ENCODE measurements at places on chromosomes 6 and 20.

- DNase-seq: no peak
These were observed 7.3 kb downstream of the PSORS1C2 start for GRCh38 chr6:31131595-31131994.

- DNase-seq: no peak
These were observed 372.1 kb upstream of the HS3ST5 start for GRCh38 chr6:114714836-114715507.

DNA sequence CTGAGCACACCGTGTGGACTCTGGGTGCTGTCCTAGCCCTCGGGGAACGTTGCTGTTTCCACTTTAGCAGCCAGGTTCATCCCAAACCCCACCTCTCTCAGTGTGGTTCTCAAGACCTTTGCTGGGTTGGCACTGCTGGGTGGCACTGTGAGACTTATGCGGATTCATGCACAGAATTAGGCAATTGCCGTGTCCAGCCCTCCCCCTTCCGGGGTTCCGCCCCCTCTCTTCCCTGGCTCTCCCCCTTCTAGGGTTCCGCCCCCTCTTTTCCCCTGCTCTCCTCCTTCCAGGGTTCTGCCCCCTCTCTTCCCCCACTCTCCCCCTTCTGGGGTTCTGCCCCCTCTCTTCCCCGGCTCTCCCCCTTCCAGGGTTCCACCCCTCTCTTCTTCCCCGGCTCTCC lies 39.8 kb upstream of the SLCO4A1 start:
- no peak for DNase-seq

DNA sequence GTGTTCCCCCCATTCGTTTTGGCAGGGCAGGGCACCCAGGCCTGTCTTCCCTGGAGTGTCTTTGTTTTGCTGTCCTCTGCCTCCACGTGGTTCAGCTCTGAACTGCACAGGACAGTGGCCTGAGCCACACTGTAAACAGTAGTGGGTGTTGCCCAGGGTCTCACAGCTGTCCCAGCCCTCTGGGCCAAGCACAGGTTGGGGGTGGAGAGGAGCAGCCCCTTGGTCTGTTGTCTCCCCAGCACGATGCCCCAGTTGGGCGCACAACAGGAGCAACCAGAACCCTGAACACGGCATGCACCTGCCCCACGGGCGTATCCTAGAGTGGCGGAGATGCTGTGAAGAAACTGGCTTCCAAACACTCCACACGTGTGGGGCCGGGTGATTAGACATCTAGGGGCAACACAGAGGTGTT lies 14.4 kb downstream of the CCDC167 start:
- no peak for DNase-seq

DNA sequence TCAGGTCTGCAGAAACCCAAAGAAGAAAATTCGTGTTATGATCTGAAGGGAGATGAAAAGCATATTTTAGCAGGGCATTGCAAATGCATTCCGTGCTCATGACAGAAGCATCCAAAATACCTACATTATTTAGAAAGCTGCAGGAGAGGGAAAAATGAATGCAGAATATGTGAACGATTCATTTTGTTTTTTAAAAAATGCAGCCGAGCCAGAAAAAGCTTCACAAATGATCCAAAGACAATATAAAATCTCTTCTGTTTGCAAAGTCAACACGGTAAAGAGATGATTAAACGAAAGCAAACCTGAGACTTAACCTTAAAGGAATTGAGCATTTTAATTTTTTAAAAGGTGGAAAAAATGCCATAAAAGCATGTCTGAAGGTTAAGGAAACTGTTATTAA lies 136.1 kb upstream of the SULF2 start:
- DNase-seq: no peak

- no peak for DNase-seq
These were observed 382.5 kb downstream of the EPHA7 start for GRCh38 chr6:93036835-93037234.

DNA sequence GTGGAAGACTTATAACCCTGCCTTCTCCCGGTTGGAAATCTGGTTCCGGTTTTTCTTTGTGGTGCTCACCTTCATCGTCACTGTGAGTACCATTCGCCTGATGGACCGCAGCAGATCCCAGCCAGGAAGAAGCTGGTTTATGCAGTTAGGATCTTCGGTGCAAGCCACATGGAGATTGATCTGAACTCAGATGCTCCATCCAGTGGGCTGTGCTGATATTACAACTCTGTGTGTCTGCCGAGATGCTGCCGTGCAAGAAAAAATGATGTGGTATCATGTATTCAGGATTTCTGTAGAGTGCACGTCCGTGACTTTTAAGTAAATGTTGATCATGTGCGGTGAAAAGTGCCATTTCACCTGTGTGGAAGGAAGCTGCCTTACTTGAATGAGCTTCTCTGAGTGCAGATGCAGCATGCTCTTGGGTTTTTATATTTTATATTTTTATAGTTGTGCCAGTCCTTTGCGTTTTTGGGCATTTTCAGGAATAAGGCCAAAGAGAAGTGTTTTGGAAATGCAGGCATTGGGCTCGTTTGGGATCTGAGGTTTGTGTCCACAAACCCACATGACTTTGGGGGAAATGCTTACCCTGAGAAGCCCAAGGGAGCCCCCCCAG lies 39.2 kb downstream of the DYNLT1 start:
- peak; percentile 59 for DNase-seq

- no peak for DNase-seq
These were observed 291.4 kb downstream of the CENPW start for GRCh38 chr6:126631363-126631762.

DNA sequence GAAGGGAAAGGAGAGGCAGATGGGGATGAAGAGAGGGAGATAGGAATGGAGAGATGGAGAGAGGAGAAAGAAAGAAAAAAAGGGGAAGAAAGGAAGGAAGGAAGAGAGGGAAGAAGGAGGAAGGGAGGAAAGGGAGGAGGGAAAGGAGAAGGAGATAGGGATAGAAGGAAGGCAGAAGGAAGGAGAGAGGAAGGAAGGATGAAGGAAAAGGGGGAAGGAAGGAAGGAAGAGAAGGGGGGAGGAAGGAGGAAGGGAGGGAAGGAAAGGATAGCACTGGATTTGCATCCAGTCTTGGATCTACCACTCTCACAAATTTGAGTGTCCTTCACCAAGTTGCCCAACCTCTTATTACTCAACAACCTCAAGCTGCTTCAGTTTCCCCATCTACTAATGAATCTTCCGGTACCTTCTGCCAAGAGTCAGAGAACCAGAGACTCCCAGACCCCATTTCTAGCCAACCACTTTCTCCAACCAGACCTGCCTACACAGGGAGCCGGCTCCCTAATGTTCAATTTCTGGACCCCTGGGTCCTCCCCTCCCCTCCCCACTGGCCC lies 79.7 kb upstream of the FOXP4 start:
- no peak for DNase-seq

DNA sequence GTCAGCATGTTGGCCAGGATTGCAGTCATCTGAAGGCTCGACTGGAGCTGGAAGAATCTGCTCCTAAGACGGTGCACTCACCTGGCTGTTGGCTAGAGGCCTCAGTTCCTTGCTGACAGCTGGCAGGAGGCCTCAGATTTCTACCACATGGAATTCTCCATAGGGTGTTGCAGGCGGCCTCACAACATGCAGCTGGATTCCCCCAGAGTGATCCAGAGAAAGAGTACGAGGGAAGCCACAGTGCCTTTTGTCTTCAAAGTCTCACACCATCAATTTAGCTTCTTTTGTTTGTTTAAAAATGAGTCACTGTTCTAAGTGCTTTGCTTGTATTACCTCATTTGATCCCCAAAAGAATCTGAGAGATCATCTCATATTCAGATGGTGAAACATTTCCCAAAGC lies 65.5 kb upstream of the FYN start:
- peak; percentile 34 for DNase-seq

- no peak for DNase-seq
These were observed 147.1 kb downstream of the MRPL14 start for GRCh38 chr6:43980004-43980795.

GRCh38 chr6:135195522-135195921 lies 14.4 kb downstream of the MYB start:
- DNase-seq: no peak

All from SHP77 treated with DMSO at 0.1 percent for 48 hours (cell line).